A549 treated with GW870086 at 1 μM for 4 hours (cell line): ENCODE measurements at places on chromosomes 12 and 14. TPM values are rescaled to one million over a fixed set of nuclear protein-coding genes. Genes with fewer than 3 reads are reported as not detected.

The TBC1D30 gene
- 1.3 to 1.9 TPM (median 1.8 TPM) in 5 replicates for total RNA-seq

The FAM90A1 gene
- 0.10 to 0.11 TPM (median 0.10 TPM) in 3 of 5 replicates, not detected in the others for total RNA-seq

The KCNJ8 gene
- 0.15 to 0.44 TPM (median 0.31 TPM) in 5 replicates for total RNA-seq

The ACRBP gene
- 0.19 to 0.24 TPM (median 0.19 TPM) in 3 of 5 replicates, not detected in the others for total RNA-seq

The GUCY2C gene
- 0.03 TPM in 1 of 5 replicates, not detected in the others for total RNA-seq

The ZDHHC22 gene
- total RNA-seq: 0.18 to 0.35 TPM (median 0.23 TPM) in 5 replicates

The GDF11 gene
- total RNA-seq: 2.6 to 4.8 TPM (median 4.0 TPM) in 5 replicates

The AQP5 gene
- total RNA-seq: not detected in 5 replicates

The G2E3 gene
- 9.7 to 18.4 TPM (median 16.5 TPM) in 5 replicates for total RNA-seq

The OASL gene
- 2.7 to 4.7 TPM (median 4.1 TPM) in 5 replicates for total RNA-seq

The APOLD1 gene
- total RNA-seq: 0.12 to 0.36 TPM (median 0.17 TPM) in 5 replicates

The NEUROD4 gene
- not detected in 5 replicates for total RNA-seq

The AKAP5 gene
- 0.30 to 0.50 TPM (median 0.37 TPM) in 5 replicates for total RNA-seq

The ATXN2 gene
- 44.4 to 53.3 TPM (median 48.5 TPM) in 5 replicates for total RNA-seq

The ANAPC5 gene
- 88.6 to 95.4 TPM (median 90.2 TPM) in 5 replicates for total RNA-seq

The EAPP gene
- total RNA-seq: 34.2 to 48.2 TPM (median 39.7 TPM) in 5 replicates

The CAPS2 gene
- 0.38 to 2.1 TPM (median 1.2 TPM) in 5 replicates for total RNA-seq

The B4GALNT3 gene
- 0.54 to 1.1 TPM (median 0.59 TPM) in 5 replicates for total RNA-seq

The KRAS gene
- total RNA-seq: 9.4 to 17.7 TPM (median 15.3 TPM) in 5 replicates

The LMNTD1 gene
- total RNA-seq: not detected in 5 replicates

The MIPOL1 gene
- total RNA-seq: 1.6 to 3.4 TPM (median 2.9 TPM) in 5 replicates

The SH2B3 gene
- total RNA-seq: 6.1 to 7.1 TPM (median 6.9 TPM) in 5 replicates

The KRT74 gene
- not detected in 5 replicates for total RNA-seq

The NAA30 gene
- 9.8 to 15.7 TPM (median 15.1 TPM) in 5 replicates for total RNA-seq

The RIC8B gene
- 7.1 to 10.6 TPM (median 8.9 TPM) in 5 replicates for total RNA-seq

The MYF5 gene
- total RNA-seq: not detected in 5 replicates

The PIWIL1 gene
- total RNA-seq: 0.27 TPM in 1 of 5 replicates, not detected in the others

The NGB gene
- total RNA-seq: not detected in 5 replicates

The TAS2R46 gene
- total RNA-seq: not detected in 5 replicates

The GPX2 gene
- total RNA-seq: 174 to 317 TPM (median 203 TPM) in 5 replicates

The ASIC1 gene
- total RNA-seq: 4.9 to 6.2 TPM (median 5.6 TPM) in 5 replicates

The HSPB8 gene
- 15.4 to 26.7 TPM (median 20.2 TPM) in 5 replicates for total RNA-seq

The SLC17A8 gene
- 0.03 TPM in 1 of 5 replicates, not detected in the others for total RNA-seq

The RIMBP2 gene
- total RNA-seq: not detected in 5 replicates

The CCDC196 gene
- not detected in 5 replicates for total RNA-seq

The NDUFA12 gene
- 138 to 172 TPM (median 146 TPM) in 5 replicates for total RNA-seq

The MMAB gene
- total RNA-seq: 27.9 to 34.8 TPM (median 30.8 TPM) in 5 replicates
